ENCODE measurements at places on chromosomes 2 and 18. TPM values are rescaled to one million over a fixed set of nuclear protein-coding genes. Genes with fewer than 3 reads are reported as not detected.
A peak's percentile ranks its signal among the peaks of the same experiment; 100 is the strongest.

DNA sequence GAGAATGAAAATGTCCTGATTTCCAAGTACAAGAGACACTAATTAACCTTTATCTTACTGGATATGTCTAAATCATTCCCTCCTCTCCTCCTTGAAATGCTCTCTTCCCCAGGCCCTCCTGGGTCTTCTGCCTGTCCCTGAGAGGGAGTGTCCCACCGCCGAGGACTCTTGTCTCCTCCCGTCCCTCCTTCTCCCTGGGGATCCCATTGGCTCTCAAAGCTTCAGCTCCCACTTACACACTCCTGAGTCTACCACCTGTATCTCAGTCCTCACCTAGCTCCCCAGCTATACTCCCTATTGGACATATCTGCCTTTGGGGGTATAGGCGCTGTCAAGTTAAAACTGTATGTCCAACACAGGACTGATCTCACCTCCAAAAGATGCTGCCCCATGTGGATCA, 116.1 kb downstream of the TMEM163 start:
- no peaks in the 10 kb centered on the region for H3K27me3 ChIP-seq
- H3K4me1 ChIP-seq = no peaks in the 10 kb centered on the region
- no peak overlapping the region for H3K27ac ChIP-seq
- H3K36me3 ChIP-seq = no peaks in the 10 kb centered on the region

- H3K27me3 ChIP-seq = no peaks in the 10 kb centered on the region
- H3K4me1 ChIP-seq = no peaks in the 10 kb centered on the region
- peak; percentile 19 for DNase-seq
These were observed 159.4 kb downstream of the AGPS start for GRCh38 chr2:177551989-177552421.

DNA sequence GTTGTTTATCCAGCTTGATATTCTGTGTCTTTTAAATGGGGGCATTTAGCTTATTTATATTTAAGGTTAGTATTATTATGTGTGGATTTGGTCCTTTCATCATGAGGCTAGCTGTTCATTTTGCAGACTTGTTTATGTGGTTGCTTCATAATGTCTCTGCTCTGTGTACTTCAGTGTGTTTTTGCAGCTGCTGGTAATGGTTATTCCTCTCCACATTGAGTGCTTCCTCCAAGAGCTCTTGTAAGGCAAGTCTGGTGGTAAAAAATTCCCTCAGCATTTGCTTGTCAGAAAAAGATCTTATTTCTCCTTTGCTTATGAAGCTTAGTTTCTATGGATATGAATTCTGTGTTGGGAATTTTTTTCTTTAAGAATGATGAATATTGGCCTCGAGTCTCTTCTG, 47.8 kb upstream of the NT5C1B start:
- H3K27me3 ChIP-seq = no peaks in the 10 kb centered on the region
- DNase-seq = no peak
- H3K4me3 ChIP-seq = no peak overlapping the region
- H3K4me1 ChIP-seq = no peaks in the 10 kb centered on the region
- H3K36me3 ChIP-seq = no peaks in the 10 kb centered on the region

DNA sequence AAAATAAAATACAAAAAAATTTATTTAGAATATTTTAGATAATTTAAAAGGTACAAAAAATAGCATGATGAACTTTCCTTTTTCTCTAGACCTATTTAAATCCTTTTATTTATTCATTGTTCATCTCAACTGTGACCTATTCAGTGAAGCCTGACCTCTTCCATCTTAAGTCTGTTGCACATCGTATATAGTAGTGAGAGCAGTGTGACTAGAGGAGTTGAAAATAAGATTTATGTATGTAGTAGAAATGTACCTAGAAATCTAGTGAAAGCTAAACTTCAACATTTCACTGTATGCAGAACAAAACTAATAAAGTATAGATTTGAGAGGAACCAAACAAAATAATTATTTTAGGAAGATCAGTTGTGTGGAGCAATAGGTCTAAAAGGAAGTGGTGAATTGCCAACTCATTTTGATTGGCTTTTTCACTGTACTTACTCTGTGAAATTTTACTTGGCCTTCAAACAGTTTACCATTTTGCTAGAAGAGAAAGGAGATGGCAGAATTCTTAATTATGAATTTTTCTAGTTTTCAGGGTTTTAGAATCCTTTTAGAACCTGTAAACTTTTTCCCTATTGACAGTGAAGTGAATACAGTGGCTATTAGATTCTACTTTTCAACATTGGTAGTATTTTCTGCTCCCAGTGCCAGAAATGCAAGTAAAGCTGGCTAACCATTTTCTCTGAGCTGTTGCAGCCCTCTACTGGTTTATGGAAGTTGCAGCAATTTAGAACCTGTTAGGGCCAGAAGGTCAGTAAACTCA, 11.0 kb downstream of the ANKRD12 start:
- no peak overlapping the region for H3K4me3 ChIP-seq
- H3K27ac ChIP-seq = peak overlapping the region; percentile 46
- H3K4me1 ChIP-seq = peaks cover 42% of the 10 kb centered on the region
- H3K36me3 ChIP-seq = no peaks in the 10 kb centered on the region

Gene SLC5A7
- not detected for total RNA-seq

- no peaks in the 10 kb centered on the region for H3K36me3 ChIP-seq
- H3K27ac ChIP-seq = no peak overlapping the region
- no peaks in the 10 kb centered on the region for H3K27me3 ChIP-seq
- no peak overlapping the region for H3K4me3 ChIP-seq
These were observed 151.0 kb upstream of the L3MBTL4 start for GRCh38 chr18:6565815-6566081.

Gene SERPINB10
- not detected for total RNA-seq

Gene TEKT4
- not detected for total RNA-seq

Gene PPP1R1C
- not detected for total RNA-seq

- H3K27ac ChIP-seq = no peak overlapping the region
- no peak overlapping the region for H3K4me3 ChIP-seq
- H3K4me1 ChIP-seq = no peaks in the 10 kb centered on the region
- H3K36me3 ChIP-seq = no peaks in the 10 kb centered on the region
These were observed 628.7 kb upstream of the PIK3C3 start for GRCh38 chr18:41326311-41326710.

Gene ATP6V1C2
- total RNA-seq = 37.1 TPM

Gene DLX1
- not detected for total RNA-seq

Gene RAB6C
- total RNA-seq = not detected

GRCh38 chr18:7338846-7339245, 108.0 kb downstream of the LRRC30 start:
- no peak for DNase-seq
- H3K27ac ChIP-seq = no peak overlapping the region
- no peaks in the 10 kb centered on the region for H3K4me1 ChIP-seq
- H3K36me3 ChIP-seq = no peaks in the 10 kb centered on the region

DNA sequence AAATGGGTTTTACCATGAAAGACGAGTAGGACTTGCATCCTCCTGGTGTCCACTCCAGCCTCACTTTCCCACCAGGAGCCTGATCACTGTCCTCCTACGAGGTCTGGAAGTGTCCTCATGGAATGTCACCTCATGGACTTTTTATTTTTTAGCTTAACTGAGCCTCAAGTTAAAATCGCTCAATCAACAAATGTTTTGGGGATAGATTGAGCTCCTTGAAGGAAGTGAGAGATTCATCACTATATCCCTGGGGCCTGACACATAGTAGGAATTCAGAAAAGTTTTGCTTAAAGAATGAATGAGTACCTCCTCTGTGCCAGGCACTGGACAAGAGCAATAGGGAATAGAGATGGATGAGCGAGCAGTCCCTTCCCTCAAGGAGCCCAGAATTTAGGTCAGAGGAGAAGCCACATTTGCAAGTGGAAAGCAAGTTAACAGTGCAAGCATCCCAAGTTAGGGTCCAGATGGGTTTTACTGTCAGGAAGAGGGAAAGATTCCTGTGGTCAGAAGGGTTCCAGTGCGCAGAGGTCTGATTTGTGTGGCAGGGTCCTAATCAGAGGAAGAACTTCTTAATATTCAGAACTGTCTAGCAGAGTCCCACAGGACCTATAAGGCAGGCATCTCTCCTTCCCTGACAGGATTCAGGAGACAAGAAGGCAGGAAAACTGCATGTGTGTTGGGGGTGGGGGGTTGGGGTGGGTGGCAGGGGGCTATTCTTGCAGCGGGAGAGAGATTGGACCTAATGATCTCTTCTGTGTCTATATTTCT, 67.0 kb downstream of the MYCN start:
- no peaks in the 10 kb centered on the region for H3K27me3 ChIP-seq
- no peak overlapping the region for H3K4me3 ChIP-seq
- no peaks in the 10 kb centered on the region for H3K4me1 ChIP-seq
- no peak overlapping the region for H3K27ac ChIP-seq
